H1 (cell line): ENCODE measurements at places on chromosomes 5 and 9. TPM values are rescaled to one million over a fixed set of nuclear protein-coding genes. Genes with fewer than 3 reads are reported as not detected.

DNA sequence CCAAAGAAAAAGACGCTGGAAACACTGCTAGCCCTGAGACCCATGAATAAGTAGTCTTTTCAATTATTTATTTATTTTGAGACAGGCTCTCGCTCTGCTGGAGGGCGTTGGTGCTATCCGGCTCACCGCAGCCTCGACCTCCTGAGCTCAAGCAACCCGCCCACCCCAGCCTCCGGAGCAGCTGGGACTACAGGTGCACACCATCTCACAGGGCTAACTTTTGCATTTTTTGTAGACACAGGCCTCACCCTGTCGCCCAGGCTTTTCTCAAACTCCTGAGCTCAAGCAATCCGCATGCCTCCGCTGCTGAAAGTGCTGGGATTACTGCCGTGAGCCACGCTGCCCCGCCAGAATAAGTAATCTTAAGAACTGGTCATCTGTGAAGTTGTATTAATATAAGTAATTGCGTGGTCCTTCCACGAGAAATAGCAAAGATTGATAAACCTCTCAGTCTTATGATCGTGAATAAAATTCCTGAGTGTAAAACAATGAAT is 1.6 kb downstream of the ANXA2R start:
- H3K27ac ChIP-seq = no peak overlapping the region
- no peak for DNase-seq
- H3K4me1 ChIP-seq = peaks cover 35% of the 10 kb centered on the region
- no peaks in the 10 kb centered on the region for H3K36me3 ChIP-seq
- H3K4me3 ChIP-seq = no peak overlapping the region
- peaks cover 88% of the 10 kb centered on the region for H3K27me3 ChIP-seq

DNA sequence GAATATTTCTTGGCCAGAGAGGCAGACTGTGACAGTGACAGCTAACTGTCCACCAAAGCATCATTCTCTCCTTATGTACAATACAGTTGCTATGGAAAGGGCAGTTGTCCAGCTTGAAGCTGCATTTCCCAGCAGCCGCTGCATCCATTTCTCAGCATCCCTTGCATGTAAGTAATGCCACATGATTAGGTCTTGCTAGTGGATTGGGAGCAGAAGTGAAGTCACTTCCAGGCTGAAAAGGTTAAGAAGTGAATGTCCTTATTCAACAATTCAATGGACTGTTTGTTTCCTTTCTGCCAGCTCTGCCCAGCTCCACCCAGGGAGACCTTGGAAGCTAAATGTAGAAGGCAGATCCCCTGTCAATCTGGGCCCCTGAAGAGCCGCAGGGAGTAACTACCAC is 26.1 kb upstream of the RETREG1 start:
- no peaks in the 10 kb centered on the region for H3K36me3 ChIP-seq
- no peak for DNase-seq
- H3K27me3 ChIP-seq = no peaks in the 10 kb centered on the region
- H3K27ac ChIP-seq = no peak overlapping the region

- no peak for DNase-seq
- H3K4me1 ChIP-seq = no peaks in the 10 kb centered on the region
- no peak overlapping the region for H3K4me3 ChIP-seq
- H3K27me3 ChIP-seq = no peaks in the 10 kb centered on the region
- H3K36me3 ChIP-seq = no peaks in the 10 kb centered on the region
Measured at GRCh38 chr9:79953908-79954307, 382.1 kb downstream of the TLE4 start.

GRCh38 chr5:36874465-36874864 is 2.1 kb upstream of the NIPBL start:
- H3K4me1 ChIP-seq = no peaks in the 10 kb centered on the region; the same call in 1 of the 2 replicates
- H3K27me3 ChIP-seq = no peaks in the 10 kb centered on the region
- H3K4me3 ChIP-seq = peak overlapping the region; percentile 73; the same call in 1 of the 2 replicates
- H3K36me3 ChIP-seq = no peaks in the 10 kb centered on the region

- H3K27ac ChIP-seq = no peak overlapping the region
- no peak for DNase-seq
- no peaks in the 10 kb centered on the region for H3K27me3 ChIP-seq
- no peaks in the 10 kb centered on the region for H3K36me3 ChIP-seq
Measured at GRCh38 chr5:24480952-24481351, 163.8 kb downstream of the CDH10 start.

DNA sequence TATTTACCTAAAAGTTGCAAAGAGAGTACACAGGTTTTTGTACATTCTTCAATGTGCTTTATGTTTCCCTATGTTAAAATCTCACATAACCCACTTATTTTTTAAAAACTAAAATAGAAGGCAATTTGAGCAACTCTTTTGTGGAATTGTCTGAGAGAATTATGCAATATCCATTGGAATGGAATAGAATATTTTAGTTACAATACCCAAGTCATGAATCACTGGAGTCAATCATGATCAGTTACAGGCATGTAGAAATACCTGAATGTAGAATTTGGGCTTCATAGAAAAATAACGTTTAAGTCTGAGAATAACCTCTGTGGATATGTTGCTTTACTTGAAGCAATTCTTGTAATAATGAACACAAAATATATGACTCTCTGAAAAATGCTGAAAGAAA is 143.3 kb downstream of the FGF10 start:
- DNase-seq = no peak
- H3K27ac ChIP-seq = no peak overlapping the region
- no peaks in the 10 kb centered on the region for H3K4me1 ChIP-seq
- H3K4me3 ChIP-seq = no peak overlapping the region
- no peaks in the 10 kb centered on the region for H3K36me3 ChIP-seq
- H3K27me3 ChIP-seq = no peaks in the 10 kb centered on the region

GRCh38 chr5:148840531-148840930 is 14.1 kb downstream of the ADRB2 start:
- no peaks in the 10 kb centered on the region for H3K36me3 ChIP-seq
- no peak overlapping the region for H3K27ac ChIP-seq
- no peaks in the 10 kb centered on the region for H3K4me1 ChIP-seq
- no peaks in the 10 kb centered on the region for H3K27me3 ChIP-seq

GRCh38 chr5:143796125-143796524 is 15.8 kb upstream of the HMHB1 start:
- H3K27me3 ChIP-seq = no peaks in the 10 kb centered on the region
- H3K4me3 ChIP-seq = no peak overlapping the region
- no peak overlapping the region for H3K27ac ChIP-seq
- no peaks in the 10 kb centered on the region for H3K4me1 ChIP-seq
- no peak for DNase-seq

DNA sequence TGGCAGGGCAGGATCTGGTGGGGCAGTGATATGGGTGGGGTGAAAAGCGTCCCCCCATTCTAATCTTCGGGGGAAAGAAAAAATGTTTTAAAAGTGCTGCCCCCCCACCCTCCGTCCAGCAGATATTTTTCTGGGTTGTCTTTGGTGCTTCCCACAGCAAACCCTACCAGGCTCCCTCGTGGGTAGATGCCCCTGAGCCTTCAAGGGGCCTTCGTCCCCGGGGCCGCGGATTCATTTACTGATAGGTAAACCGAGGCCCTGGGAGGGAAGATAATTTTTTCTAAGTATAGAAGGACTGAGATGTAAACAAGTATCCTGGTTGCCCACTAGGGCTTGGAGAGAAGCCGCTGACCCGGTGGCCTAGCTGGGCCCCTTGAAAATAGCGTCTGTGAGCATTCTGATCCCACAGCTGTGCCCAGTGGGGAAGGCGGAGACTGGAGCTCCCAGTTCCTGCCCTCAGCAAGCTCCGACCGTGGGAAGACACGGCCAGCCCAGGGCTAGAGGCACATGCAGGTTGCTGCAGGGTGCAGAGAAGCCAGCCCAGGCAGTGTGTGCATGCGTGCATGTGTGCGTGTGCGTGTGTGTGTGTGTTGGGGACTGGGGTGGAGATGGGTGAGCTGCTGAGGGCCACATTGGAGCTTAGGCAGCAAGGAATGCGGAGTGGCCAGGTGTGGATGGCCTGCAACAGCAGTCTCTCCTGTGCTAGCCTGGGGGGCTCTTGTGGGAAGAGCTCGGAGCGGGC is 6.0 kb upstream of the RXRA start:
- H3K4me1 ChIP-seq = no peaks in the 10 kb centered on the region
- no peak overlapping the region for H3K4me3 ChIP-seq
- no peak overlapping the region for H3K27ac ChIP-seq
- H3K36me3 ChIP-seq = no peaks in the 10 kb centered on the region

SLC36A2 gene
- total RNA-seq = not detected in 2 replicates

PKD2L2 gene
- total RNA-seq = not detected in 2 replicates

MEF2C gene
- 0.99 and 1.4 TPM in 2 replicates for total RNA-seq

FCN1 gene
- total RNA-seq = not detected in 2 replicates

RLN1 gene
- 0.80 and 1.3 TPM in 2 replicates for total RNA-seq

PCDHAC2 gene
- total RNA-seq = 3.7 and 4.9 TPM in 2 replicates
